ENCODE measurements at places on chromosomes 3 and 15.

DNA sequence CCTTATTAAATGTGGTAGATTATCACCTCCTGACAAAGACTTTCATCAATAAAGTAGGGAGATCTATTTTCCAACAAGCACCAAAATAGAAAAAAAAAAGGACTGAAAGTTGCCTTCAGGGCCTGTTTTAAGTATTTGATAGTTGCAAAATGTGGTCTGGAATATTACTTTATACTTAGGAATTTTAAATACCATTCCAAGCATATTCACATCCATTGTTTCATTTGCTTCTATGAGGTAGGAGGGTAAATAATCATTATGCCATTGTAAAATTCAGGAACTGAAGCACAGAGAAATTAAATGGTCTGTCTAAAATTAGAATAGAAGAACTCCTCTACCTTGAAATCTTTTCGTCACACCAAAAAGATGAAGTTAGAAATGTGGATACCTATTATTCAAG is 110.0 kb downstream of the TMCC1 start:
- DNase-seq: no peak

DNA sequence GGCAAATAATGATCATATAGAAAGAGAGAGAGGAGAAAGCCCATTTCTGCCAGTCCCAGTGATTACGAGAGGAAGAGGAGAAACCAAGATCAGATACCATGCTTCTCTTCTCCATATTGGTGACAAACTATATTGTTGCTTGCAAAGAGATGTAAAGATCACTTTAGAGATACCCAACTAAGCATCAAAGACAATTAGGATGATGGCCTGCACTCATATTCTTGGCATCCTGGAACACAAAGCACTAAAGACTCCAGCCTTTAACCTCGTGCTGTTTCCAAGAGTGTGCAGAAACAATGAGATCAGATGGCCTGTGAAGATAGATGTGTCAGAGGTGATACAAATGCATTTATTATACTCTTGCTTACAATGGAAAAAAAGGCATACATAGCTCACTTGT is 170.7 kb upstream of the TP63 start:
- DNase-seq: no peak

GRCh38 chr15:57061696-57062095 is 143.3 kb downstream of the TCF12 start:
- no peak for DNase-seq

DNA sequence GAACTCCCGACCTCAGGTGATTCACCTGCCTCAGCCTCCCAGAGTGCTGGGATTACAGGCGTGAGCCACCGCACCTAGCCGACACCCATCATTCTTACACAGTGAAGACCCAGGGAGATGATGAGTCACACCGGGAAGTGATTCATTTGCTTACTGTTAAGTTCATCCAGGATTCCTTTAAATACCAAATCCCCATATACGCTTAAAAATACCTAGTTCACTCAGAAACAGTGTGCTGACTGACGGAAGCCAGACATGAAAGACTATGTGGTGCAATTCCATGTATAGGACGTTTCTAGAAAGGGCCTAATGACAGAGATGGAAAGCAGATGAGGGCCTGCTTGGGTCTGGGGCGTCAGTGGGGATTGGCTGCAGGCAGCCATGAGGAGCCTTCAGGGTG is 75.2 kb downstream of the APBA2 start:
- no peak for DNase-seq

GRCh38 chr3:128919988-128920387 is 40.6 kb downstream of the ACAD9 start:
- DNase-seq: no peak

- DNase-seq: no peak
Observed at GRCh38 chr3:36905545-36905944, 39.3 kb downstream of the TRANK1 start.

- no peak for DNase-seq
Observed at GRCh38 chr15:99090011-99090699, 14.7 kb upstream of the SYNM start.

DNA sequence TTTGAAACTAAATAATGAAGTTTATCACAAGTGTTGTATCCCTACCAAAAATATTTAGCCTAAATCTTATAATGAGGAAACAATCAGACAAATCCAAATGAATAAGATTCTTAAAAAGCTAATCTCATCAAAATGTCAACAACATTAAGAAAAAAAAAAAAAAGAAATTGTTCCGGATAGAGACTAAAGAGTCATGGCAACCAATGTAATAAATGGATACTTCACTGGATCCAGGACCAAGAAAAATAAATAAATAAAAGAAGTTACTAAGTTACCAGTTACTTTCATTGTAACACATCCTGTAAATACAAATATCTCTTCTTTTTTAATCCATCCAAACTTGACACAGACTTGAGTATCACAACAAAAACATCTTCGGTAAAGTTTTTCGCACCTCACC is 607 bp downstream of the MRPL47 start:
- no peak for DNase-seq

- DNase-seq: no peak
Observed at GRCh38 chr3:156252656-156253055, 132.3 kb downstream of the KCNAB1 start.

DNA sequence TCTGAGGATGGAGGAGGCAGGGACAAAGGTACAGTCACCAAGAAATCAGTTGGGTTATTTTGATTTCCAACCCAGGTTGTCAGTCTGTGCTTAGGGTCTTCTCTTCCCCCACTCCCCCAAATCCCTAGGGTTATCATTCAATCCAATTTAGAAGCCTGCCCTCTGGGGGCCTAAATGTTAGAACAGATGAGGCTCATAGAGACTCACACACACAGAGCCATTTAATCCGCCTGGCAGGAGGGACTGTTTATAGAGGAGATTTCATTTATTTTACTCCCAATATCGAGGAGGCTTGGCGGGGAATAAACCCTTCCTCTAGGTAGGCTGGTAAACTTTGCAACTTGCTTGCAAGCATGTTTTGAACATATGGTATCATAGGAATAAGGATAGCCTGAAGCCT is 52.8 kb downstream of the RHCG start:
- no peak for DNase-seq

- no peak for DNase-seq
Observed at GRCh38 chr15:98958918-98959639, 48.5 kb downstream of the PGPEP1L start.

DNA sequence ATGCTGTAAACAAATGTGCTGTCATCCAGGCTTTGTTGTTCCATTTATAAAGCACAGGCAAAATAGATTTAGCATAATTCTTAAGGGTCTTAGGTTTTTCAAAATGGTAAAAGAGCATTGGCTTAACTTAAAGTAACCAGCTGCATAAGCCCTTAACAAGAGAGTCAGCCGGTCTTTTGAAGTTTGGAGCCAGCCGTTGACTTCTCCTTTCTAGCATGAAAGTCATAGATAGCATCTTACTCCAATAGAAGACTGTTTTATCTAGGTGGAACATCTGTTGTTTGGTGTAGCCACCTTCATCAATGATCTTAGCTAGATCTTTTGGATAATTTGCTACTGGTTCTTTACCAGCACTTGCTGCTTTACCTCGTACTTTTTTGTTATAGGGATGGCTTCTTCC is 297.5 kb upstream of the DCBLD2 start:
- DNase-seq: no peak

- peak; percentile 48 for DNase-seq
Observed at GRCh38 chr3:49255112-49255511, 21.9 kb downstream of the C3orf62 start.

DNA sequence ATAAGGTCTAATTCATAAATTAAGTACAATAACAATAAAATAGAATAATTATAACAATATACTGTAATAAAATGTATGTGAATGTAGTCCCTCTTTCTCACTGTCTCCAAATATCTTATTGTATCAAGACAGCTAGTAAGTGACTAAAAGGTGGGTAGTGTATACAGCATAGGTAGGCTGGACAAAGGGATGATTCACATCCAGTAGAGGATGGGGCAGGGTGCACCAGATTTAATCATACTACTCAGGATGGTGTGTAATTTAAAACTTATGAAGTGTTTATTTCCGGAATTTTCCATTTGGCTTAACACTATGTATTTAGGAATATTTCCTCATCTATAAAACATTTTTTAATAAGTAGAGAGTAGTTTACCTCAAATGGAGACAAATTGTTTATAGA is 876.1 kb upstream of the CADM2 start:
- no peak for DNase-seq

DNA sequence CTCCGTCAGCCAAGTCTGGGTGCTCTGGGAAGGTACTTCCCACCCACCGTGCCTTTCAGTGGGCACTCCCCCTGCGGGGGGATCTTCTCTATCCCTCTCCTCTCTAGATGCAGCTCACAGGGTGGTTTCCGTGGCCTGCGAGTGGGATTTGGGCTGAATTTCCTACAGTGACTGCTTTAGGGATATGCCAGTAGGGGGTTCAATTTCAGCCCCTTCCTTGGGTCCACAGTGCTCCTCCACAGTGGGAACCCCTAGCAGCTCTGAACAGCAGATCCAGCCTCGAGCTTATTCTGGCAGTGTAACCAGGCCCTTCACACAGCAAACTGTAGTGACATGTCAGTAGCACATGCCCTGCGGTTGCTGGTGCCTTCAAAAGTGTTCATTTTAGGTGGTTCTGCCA is 155.7 kb downstream of the CHDH start:
- DNase-seq: no peak

DNA sequence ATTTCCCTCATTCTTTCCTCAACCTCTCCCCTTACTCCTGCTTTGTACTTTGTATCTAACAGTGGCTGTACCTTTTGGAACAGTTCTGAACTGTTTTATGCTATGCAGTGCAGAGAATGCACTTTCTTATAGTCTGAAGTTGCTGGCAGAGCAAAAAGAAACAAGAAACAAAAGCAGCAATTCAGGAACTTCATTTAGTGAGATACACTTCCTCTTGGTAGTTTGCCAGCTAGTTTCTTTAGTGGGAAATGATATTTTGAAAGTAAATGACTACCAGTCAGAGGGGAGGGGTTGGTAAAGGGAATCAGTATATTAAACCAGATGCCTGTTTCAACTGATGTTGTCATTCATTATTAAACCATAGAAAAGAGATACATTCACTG is 55.0 kb upstream of the CHD2 start:
- peak; percentile 81 for DNase-seq

GRCh38 chr15:55993804-55994560 is 570 bp upstream of the NEDD4 start:
- DNase-seq: no peak

GRCh38 chr3:184154885-184155643 is at the start of gene DVL3:
Gene DVL3 (plus strand): TSS chr3:184155377. CDS start chr3:184155636, 259 bp downstream.
- DNase-seq: peak; percentile 21

DNA sequence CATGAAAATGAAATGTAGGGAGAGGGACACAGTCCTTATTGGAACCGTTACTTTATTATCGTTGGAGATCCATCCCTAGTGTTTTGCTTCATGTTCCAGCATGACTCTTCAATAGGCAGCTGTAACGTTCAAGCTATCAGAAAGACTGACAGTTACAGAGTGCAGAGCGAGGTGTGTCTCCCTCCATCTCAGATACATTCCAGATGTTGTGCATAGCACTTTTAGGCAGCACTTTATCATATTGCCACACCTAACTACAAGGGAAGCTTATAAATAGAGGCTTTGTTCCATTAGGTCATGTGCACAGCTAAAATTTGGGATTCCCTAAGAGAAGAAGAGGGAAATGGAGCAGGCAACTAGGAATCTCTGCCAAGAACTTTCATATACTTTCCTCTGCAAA is 1009.6 kb downstream of the ROBO2 start:
- DNase-seq: no peak

DNA sequence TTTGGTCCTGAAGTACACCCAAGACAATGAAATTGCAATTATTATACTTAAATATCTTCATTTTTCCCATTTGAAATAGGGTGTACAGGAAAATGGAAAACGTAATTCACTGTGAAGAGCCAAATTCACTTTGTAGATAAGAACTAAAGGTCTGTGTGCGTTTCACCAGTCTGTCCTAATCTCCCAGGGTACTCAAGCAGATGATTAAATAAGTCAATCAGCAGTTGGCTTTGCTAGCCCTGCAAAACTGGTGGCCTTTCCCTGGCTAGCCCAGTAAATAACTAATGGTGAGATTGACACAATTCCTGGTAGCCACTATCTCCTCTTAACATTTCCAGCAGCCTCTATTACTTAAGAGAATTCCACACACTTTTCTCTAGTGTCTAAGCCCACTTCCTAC is 389.3 kb downstream of the TBL1XR1 start:
- DNase-seq: no peak

DNA sequence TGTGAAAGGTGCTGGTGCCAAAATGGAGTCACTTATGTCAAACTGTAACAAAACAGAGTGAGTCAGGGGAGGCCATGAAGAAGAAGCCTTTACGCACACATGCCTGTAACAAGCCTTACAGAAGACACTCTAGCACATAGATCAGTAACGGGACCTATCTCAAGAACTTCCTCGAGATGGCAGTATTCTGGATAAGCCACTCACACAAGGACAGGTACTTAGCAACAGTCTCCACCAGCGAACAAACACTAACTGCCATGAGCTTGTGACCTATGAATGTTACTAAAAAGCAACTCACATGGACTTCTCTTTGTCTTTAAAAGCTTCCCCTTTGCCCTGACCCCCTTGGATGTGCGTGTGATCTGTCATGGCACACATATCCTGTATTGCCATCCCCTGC is 235.1 kb downstream of the CD47 start:
- DNase-seq: peak; percentile 33

GRCh38 chr15:89778861-89779260 is 2.7 kb downstream of the MESP2 start:
- DNase-seq: no peak

- no peak for DNase-seq
Observed at GRCh38 chr3:9080163-9080562, 116.9 kb upstream of the RAD18 start.

All from HL-60 (cell line).